Effector CD4-positive, alpha-beta T cell (primary cell): ENCODE measurements at places on chromosomes 4 and X.

- DNase-seq: no peak
These were observed 1224.5 kb downstream of the PCDH18 start for GRCh38 chr4:136307765-136308164.

DNA sequence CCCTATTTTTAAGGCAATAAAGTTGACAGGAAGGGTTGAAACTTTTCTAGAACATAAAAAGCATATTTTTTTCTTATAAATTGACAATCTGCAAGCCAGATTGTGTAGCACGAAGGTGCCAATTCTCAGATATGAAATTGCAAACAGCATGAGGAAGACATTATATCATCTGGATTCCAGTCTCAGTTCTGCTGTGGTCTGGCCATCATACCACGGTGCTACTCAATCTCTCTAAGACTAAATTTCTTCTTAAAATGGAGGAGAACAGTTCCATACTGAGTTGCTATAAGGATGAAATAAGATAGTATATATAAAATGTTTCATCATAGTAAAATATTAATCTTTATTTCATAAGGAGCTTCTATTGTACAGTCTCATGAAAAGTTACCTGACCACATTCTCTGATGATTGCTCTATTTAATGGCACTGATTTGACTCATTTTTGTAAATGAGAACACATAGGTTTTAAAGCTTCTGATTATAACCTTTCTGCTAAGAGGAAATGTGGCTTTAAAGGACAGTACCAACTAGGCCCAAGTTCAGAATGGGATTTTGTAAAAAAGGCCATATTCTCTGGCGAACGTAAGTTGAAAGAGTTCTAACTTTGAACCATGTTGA lies 127.9 kb downstream of the SHROOM3 start:
- DNase-seq: no peak

DNA sequence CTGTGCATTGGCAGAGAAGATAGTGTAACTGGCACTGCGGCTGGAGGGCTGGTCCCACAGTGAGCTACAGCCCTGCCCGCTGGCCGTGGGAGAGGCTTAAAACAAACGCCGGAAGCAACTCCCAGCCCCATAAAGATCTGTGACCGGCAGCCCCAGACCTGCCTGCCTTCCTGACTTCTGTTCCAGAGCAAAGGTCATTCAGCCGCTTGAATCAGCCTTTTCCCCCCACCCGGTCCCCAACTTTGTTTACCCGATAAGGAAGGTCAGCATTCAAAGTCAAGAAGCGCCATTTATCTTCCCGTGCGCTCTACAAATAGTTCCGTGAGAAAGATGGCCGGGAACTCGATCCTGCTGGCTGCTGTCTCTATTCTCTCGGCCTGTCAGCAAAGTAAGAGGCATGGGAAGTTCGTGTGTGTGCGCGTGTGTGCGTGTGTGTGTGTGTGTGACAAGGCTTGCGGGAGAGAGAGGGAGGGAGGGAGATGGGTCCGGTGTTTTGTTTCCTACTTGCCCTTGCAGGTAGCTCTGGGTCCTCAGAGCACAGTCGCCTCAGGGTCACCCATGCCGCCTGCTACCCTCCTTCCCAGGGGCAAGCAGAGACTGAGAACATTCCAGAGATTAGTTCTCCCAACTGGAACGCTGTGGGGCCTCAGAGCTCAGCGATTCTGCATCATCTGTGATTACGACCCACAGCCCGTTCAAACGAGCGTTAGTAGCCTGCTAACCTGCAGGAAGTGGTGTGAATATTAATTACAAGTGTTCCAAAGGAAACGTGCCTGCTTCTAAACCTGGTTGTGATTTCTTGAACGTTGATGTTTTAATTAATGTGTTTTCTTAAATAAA lies at the start of gene MGST2:
MGST2 (plus strand) TSS at position 130 of the 840 bp plus-strand sequence; CDS start at position 331, 201 bp downstream.
- DNase-seq: no peak

DNA sequence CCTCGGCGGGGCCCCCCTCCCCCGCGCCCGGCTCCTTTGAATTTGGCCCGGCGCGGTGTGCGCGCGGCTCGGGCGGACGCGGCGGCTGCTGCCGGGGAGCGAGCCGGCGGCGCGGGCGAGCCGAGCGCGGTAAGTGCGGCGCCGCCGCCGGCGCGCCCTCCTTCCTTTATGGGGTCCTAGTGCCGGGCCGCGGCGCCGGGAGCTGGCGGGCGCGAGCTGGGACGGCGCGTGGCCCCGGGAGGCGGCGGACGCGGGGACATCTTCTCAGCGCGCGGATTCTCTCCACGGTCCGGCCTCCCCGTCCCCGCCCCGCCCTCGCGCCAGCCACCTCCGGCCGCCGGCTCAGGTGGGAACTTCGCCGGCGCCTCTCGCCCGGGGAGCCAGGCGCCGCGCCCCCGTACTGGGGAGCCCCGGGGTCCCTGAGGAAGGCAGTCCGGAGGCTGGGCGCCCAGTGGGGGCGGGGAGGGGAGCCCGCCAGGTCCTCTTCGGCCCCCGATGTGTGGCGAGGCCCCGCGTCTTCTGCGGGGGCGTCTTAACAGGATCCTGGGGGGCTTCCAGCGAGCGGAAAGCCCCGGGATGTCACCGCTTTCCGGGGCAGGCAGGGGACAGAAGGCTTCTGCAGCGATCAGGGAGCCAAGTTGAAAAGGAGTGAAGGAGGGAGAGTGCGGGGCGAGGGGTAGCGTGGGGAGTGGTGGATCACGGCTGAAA lies 98.4 kb upstream of the TENM3 start:
- no peak for DNase-seq

- no peak for DNase-seq
These were observed 16.2 kb upstream of the TSPAN5 start for GRCh38 chr4:98674404-98675173.
